ENCODE measurements at places on chromosomes 16 and 17.

GRCh38 chr17:30906101-30906911 is at the start of gene TEFM:
Gene TEFM (minus strand): TSS chr17:30906238. CDS start chr17:30906198, 40 bp downstream.
- DNase-seq: peak; percentile 44

DNA sequence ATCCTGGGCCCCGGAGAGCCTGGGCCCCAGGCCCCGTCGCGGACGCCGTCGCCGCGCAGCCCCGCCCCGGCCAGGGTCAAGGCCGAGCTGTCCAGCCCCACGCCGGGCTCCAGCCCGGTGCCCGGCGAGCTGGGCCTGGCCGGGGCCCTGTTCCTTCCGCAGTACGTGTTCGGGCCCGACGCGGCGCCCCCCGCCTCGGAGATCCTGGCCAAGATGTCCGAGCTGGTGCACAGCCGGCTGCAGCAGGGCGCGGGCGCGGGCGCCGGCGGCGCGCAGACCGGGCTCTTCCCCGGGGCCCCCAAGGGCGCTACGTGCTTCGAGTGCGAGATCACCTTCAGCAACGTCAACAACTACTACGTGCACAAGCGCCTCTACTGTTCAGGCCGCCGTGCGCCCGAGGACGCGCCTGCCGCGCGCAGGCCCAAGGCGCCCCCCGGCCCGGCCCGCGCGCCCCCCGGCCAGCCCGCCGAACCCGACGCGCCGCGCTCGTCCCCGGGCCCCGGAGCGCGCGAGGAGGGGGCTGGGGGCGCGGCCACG is 36.8 kb upstream of the ZC3H18 start:
- DNase-seq: no peak

DNA sequence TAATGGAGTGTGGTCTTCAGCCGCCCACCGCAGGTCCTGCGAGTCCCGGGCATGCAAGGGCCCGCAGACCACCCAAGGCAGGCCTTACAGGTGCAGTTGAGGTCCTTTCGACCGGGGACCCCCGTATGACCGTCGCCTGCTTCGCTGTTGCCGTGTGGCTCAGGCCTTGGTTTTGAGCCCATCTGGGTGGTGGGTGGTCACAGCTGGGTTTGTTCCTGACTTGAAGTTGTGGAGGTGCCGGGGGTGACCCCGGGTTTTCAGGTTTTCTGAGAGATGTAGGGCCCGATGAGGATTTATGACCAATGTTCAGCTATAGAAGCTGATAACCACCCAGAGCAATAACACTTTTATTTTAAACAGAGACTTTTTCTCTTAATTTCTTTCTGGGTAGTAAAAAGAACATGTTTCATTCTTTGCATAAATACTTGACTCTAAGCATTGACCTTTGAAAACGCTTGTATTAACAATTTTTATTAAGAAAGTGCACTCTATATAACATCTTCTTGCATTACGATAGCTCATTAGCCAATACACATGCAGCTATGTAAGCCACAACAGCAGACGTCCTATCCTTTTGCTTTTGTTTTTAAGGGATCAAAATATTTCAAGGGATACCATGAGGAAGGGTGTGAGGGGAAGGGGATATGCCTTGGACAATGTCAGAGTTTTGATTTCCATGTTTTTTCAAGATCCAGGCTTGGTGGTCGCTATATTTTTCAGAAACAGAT is 1.9 kb downstream of the FOXL1 start:
- no peak for DNase-seq

DNA sequence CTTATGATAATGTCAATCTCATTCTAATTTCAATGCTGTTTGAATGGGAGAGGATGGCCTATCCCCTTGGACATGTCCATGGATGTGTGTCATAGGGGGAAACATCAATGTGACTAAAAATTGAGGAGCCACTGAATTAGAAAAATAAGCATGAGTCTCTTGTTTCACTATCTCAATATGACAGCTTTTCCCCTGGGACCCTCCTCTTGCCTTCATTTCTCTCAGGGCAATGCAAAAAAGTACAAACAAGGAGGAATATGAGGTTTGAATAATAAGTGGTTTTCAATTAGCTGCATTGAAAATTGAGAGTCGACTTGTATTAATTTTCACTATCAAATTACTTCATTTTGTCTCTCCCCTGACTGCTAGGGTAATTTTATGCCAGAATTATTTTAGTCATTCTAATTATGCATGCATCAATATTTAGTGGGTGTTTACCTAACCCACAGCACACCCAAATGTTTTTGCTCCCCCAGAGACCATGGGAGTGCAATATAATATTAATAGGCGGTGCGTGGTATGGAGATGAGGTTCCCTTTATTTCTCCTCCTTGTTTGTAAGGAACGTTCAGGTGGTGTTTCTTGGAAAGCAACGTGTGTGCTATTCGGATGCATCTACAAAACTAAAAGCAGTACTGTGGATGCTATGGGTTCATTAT is 6.8 kb upstream of the SDR42E1 start:
- DNase-seq: no peak

- no peak for DNase-seq
Measured at GRCh38 chr17:6549384-6550036, 6.8 kb downstream of the PITPNM3 start.

DNA sequence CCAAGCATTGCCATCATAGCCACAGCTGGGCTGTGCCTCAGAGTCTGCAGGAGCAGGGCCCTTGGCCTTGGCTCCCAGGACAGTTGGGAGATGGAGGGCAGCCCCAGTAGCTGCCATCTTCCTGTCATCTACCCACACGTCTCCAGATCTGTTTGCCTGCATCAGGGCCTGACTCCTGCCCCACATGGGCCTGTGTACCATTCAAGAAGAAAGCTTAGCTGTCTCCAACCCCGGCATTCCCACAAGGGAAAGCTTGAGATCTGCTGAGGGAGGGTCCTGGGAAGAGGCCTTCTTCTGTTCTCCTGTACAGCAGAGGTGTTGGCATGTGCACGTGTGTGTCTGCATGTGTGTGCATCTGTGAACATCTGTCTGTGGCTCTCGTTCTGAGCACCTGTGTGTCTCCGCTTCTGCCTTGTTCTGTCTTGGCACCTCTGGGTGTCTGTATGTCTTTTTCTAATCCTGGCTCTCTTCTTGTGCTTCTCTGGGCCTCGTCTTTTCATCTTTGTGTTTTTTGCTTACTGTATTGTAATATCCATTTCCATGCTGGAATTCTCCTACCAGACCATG is 122.2 kb downstream of the MRM1 start:
- DNase-seq: no peak

DNA sequence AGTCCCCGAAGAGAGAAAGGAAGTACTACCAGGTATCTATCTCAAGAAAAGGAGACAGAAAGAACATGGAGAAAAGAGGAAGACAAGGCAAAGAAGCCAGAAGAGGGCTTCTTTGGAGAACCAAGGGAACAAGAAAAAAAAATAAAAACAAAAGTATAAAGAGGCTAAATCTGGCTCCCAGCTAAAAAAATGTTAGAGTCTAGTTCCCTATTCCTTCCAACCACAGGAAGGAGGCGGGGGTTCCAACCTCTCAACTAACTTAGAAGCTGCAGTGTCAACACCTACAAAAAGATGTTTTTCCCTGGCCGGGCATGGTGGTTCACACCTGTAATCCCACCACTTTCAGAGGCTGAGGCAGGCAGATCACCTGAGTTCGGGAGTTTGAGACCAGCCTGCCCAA is 13.4 kb downstream of the UTP6 start:
- no peak for DNase-seq

GRCh38 chr16:11620243-11621003 is 33.7 kb upstream of the LITAF start:
- DNase-seq: no peak

DNA sequence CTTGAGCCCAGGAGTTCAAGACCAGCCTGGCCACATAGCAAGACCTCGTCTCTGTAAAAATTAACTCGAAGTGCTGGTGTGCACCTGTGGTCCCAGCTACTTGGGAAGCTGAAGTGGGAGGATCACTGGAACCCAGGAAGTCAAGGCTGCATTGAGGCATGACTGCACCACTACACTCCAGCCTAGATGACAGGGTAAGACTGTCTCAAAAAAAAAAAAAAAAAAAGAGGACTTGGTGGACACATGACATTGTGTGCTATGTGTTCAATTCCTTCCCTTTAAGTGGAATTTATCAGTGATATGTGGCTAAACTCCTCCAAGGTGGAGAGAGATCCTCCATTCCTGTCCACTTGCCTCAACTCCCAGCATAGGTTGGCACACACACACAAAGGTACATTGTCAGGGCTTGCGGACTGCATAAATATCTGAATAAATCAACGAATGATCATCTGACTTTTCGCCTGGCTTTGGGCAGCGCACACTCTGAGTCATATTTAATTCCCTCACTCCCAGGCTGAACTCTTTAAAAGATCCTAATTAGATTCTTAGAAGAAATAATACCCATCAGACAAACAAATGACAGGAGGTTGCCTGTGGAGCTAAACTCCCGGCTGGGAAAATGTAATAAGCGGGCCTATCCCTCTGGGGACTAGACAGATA is 25.0 kb upstream of the SYT17 start:
- no peak for DNase-seq

- DNase-seq: no peak
Measured at GRCh38 chr17:42027961-42028790, 8.3 kb downstream of the NKIRAS2 start.

DNA sequence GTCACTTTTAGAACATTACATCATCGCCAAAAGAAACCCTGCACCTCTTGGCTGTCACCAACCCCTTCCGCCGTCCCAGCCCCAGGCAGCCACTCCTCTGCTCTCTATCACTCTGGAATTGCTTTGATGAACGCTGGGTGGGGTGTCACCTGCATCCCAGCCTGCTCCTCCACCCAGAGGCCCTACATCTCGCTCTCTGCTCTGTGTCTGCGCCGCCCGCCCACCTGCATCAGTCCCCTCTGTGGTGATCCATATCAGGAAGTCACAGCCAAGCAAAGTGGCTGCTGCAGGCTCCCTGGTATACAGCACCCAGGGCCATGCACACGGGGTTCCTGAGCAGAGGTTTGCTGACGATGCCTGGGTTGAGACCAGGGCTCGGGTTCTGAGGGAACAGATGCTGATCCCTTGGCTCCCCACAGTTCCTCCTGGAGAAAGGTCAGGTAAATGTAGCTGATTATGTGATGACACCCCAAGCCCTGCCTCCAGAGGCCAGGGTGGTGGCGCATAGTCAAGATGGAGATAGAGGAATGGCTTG is 30.8 kb downstream of the MPRIP start:
- DNase-seq: no peak

GRCh38 chr16:4261557-4262172 is 11.2 kb downstream of the TFAP4 start:
- no peak for DNase-seq

DNA sequence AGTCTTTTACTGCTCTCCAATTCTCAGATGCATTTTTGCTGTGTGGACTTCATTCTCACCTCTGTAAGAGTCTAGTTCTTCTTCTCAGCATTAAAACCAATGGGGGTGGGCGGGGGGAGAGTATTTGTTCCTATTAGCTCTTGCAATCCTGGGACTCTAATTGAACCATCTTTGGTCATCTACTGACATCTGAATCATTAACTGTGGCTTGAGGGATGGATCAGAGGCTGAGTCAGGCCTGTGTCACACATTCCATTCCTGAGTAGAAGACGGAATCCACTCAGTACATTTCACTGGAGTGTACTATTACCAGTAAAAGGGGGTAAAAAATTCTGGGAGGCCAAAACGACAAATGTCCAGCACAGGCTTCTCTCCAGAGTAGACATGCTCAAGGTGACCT is 12.8 kb upstream of the ZNF23 start:
- DNase-seq: no peak

GRCh38 chr16:901715-902601 is 68.8 kb downstream of the LMF1 start:
- DNase-seq: peak; percentile 17

- DNase-seq: no peak
Measured at GRCh38 chr17:3002538-3003295, 60.7 kb downstream of the OR1D5 start.

GRCh38 chr16:83215406-83216001 is 588.7 kb downstream of the CDH13 start:
- no peak for DNase-seq

- DNase-seq: no peak
Measured at GRCh38 chr16:48359983-48360382, 25.2 kb downstream of the SIAH1 start.

GRCh38 chr17:43994272-43995149 is 9.9 kb upstream of the NAGS start:
- peak; percentile 61 for DNase-seq

GRCh38 chr17:83008526-83008925 is 70.9 kb upstream of the METRNL start:
- no peak for DNase-seq

GRCh38 chr17:40499551-40500189 is 1.8 kb downstream of the TNS4 start:
- DNase-seq: peak; percentile 38

DNA sequence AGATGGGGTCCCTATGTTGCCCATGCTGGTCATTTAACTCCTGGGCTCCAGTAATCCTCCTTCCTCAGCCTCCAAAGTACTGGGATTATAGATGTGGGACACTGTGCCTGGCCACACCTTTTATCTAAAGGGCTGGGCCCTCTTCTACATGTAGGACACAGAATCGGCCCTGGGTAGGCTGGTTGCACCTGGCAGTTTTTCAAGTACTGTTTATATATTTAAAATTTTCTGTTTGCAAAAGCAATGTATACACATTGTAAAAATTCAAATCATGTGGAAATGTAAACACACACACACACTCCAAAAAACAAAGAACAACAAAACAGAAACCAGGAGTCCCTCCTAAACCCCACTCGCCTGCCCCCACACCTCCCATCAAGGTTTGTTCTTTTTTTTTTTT is 28.1 kb upstream of the SIAH1 start:
- DNase-seq: no peak

DNA sequence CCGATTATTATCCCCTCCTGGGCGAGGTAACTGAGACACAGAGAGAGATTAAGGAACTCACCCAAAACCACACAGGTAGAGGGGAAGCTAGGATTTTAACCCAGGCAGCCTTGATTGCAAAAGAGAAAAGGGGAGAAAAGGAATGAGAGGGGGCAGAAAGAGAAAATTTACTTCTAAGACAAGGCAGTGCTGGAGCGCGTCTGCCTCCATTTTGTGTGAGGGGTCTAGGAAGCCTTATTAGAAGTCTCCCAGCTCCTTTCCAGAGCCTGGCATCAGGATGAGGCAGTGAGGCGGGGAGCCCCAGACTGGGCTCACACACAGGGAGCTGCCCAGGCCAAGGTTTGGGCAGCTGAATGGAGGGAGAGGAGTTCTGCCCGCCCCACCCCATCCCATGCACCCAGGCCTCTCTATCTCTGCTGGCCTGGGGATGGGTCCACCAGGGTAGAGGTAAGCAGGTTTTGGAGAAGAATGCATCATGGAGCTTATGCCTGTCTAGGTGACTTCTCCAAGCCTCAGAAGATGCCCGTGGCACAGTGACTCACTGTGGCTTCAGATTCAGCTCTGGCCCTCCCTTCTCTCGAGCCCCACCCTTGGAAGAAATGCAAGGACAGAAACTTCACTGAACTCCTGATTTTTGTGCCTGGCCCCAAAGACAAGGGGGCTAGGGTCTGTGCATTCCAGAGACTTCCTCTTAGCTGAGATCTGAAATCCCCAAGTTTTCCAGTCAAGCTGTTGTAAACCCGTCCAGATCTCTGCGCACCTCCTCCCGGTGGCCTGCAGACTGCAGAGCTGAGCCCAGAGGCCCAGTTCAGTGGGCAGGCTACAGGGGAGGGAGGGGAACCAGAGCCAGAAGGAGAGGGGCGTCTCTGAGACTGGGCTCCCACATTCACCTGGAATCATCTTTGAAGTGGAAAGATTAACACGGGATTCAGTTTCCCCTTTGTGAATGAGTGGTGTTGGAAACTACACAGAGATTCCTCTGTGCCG is 95.1 kb upstream of the CDH5 start:
- no peak for DNase-seq

GRCh38 chr16:72989579-72990551 is 58.1 kb downstream of the ZFHX3 start:
- DNase-seq: no peak

GRCh38 chr17:68273722-68274121 is 17.2 kb downstream of the SLC16A6 start:
- DNase-seq: no peak
